Mucosa of descending colon (tissue), 3 donors: ENCODE measurements at places on chromosomes 4 and X. TPM values are rescaled to one million over a fixed set of nuclear protein-coding genes. Genes with fewer than 3 reads are reported as not detected.

The HS3ST1 gene
- 4.0 TPM for total RNA-seq

The XG gene
- not detected for total RNA-seq

The RBM41 gene
- total RNA-seq, result 26.4 TPM

The ALB gene
- total RNA-seq, result 8.2 TPM

The CC2D2A gene
- total RNA-seq, result 6.3 TPM

The HSFX1 gene
- 1.3 TPM for total RNA-seq

DNA sequence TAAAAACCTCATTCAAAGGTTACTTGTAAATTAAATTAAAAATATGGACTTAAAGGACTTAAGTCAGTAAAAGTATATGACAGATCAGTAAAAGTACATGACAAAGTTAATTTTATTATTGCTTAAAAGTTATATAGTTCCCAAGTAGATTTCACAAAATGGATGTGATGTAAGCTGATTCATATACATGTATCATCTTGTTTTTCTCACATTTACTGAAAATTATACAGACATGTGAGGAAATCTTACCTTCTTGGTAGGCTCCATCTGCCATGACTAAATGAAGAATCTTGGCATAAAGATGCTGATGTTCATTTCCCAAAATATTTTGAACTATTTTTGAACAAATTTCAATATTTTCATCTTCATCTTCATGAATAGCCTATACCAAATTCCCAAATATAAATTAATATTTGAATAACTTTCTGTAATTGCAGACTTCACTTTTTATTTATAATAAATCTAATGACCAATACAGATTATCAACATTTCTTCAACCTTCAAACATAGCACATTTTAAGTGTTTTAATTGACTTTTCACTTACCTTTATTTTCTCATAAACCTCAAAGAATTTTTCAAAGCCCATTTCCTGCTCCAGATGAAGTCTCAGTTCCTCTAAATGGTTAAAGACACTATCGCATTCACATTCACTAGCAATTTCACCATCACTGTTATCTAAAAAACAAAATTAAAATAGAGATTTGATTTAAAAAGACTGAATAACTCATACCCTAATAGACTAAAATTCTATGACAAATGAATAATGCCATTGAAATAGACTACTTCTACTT, 129.4 kb upstream of the SH3RF1 start:
- no peak for DNase-seq

- DNase-seq, result no peak
These were observed 95.7 kb upstream of the DRD5 start for GRCh38 chr4:9685692-9686091.

DNA sequence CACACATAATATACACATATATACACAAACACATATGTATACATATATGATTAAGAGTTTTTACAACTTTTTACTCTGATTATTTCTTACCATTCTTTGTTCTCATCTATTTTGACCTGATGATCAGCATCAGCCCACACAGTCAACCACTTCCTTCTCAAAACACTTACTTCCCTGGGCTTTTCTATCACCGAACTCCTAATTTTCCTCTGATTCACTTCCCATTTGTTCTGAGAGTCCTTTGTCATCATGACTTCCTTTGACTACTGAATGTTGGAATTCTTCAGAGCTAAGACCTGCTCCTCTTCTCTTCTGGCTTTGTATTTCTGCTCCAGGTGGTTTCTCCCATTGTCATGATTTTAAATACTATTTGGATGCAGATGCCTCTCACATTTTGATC, 209.5 kb upstream of the AFF2 start:
- DNase-seq, result no peak

DNA sequence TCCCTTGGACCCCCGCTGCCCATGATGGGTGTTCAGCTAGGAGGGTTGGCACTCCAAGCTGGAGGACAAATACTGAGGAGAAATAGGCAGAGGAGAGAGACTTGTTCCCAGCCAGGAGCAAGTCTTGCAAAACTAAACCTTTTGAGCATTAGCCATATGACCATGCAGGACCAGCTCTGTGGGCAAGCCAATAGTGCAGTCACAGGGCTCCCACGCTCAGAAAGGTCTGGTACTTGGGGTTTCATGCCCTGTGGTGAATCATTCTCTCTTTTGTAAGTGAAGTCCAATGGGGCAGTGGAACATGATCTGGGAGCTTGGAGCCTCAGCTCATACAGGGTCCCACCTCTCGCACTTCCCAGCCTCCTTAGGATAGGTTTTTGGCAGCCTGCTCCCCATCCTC, 300.9 kb downstream of the BCOR start:
- DNase-seq, result no peak

GRCh38 chr4:73869130-73870055, at the start of gene CXCL1:
Gene CXCL1, plus strand, starts transcription at chr4:73869393. Its CDS starts 78 bp downstream, at chr4:73869471.
- DNase-seq, result peak; percentile 82

DNA sequence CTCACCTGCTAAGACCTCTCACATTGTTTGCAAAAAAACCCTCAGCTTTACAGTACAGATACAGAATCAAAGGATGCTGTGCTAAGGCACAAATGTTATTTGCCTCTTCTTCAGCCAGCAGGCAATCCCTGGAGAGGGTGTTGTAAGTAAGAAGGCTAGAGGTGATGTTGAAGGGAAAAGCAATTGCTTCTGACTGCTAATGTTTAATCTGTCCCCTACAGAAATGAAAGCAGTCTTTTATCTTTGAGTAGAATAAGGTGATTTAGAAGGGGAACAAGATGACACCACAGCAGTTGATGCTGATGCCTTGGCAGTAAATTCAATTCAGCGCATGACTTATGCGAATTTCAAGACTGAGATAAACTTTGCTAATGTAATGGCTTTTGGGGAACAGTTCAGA, 1064.8 kb upstream of the IGFBP7 start:
- no peak for DNase-seq

GRCh38 chrX:133415276-133416105, at the start of gene GPC4:
Gene GPC4, minus strand, starts transcription at chrX:133415489. Its CDS starts 524 bp downstream, at chrX:133414965.
- DNase-seq, result peak; percentile 77

GRCh38 chr4:41218703-41219102, 4.4 kb upstream of the APBB2 start:
- DNase-seq, result no peak

DNA sequence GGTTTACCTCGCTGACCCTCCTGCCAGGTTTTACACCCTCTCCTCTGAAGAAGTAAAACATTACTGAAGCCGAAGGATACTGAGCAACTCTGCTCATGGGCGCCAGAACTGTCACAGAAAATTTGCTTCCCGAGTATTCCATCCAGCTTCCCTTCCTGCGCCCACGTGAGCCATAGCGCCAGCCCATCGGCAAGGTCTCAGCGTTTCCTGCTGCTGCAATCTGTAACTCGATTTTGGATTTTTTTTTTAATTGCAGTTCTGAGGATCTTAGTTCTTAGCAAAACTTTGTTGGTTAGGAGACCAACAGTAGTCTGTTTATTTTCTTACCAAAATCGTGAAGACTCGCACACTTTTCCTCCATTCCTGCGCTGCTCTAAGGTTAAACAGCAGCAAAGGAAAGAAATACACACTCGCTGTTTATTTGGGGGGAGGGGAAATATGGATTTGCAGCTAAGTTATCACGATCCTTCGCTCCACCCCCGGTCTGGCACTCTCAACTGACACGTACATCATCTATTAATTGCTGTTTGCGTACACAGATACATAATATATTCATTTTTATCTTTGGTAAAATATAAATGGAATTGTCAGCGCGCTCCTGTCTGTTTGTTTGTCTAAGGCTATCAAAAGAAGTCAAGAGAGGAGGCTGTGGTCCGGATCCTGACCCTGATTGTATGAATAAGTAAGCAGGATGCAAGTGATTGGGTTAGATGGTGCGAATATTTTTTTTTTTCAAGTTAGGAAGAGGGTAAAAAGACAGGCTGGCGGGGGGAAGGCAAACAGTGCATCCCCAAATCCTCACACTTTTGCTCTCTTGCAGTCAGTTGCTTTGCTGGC, at the start of gene TLL1:
Gene TLL1 (plus strand): TSS at position 777 of the 837 bp plus-strand sequence. CDS start 668 bp downstream, outside the sequence.
- no peak for DNase-seq
